ENCODE measurements at places on chromosomes 4 and X. TPM values are rescaled to one million over a fixed set of nuclear protein-coding genes. Genes with fewer than 3 reads are reported as not detected.
A peak's percentile ranks its signal among the peaks of the same experiment; 100 is the strongest.

HSFX4 gene
- not detected for total RNA-seq

CT45A1 gene
- not detected for total RNA-seq

POU4F2 gene
- not detected for total RNA-seq

UGT2B10 gene
- total RNA-seq, result not detected

POU3F4 gene
- total RNA-seq, result not detected

PHOX2B gene
- not detected for total RNA-seq

HSFX3 gene
- total RNA-seq, result not detected

HTR2C gene
- total RNA-seq, result not detected

ERAS gene
- not detected for total RNA-seq

DNA sequence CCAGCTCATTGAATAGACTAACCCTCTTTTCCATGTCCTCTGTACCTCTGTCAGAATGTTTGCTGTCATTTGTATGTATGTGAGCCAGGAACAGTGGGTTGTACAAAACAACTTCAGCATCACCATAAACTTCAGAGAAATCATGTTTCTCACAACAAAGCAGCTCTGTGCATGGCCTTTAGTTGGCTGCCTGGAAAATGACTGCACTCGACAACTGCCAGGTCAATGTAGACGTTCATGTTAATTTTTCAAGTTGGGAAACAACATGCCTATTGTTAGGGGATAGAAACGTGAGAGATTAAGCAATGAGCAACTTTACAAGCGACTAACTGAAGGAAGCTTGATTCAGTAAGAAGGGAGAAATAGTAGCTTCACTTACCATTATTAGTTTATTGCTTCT lies 17.9 kb upstream of the CXCL11 start:
- DNase-seq, result no peak

GRCh38 chrX:55488006-55488592 lies 1.5 kb downstream of the USP51 start:
- no peak for DNase-seq

DNA sequence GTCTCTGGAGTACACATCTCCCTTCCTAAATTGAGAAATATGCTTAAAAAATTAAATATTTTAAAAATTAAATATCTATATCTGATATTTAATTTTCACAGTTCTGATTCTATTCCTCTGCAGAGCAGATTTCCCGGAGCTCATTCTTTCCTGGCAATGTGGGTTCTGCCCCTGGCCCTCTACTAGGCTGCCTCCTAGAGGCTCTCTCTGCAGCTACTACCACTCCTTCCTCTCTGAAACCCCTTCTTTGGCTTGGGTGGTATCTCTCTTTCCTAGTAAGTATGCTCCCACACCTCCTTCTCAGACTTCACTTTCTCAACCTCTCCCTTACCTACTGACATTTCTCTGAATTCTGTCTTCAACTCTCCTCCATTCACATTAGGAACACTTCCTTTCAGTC lies 45.3 kb downstream of the RPGR start:
- no peak for DNase-seq

DNA sequence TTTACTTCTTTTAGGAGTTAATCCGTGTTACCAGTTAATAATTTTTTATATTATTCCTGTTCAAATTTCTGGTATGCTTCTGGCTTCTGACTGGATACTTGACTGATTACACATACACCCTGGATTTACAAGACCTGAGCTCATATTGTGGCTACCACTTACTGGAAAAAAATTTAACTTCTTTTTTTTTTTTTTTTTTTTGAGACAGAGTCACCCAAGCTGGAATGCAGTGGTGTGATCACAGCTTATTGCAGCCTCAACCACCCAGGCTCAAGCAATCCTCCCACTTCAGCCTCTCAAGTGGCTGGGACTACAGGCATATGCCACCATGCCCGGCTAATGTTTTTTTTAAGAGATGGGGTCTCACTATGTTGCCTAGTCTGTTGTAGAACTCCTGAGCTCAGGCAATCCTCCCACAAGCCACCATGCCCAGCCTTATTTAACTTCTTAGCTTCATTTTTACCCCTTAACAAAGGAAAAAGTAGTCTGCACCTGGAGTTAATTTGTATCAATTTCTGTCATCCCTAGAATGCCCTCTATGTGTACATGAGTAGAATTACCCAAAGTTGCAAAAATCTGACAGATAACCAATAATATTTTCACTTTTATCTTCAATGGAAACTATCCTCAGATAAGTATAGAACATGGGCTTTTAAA lies 50.3 kb downstream of the TMEM165 start:
- peak; percentile 27 for DNase-seq

DNA sequence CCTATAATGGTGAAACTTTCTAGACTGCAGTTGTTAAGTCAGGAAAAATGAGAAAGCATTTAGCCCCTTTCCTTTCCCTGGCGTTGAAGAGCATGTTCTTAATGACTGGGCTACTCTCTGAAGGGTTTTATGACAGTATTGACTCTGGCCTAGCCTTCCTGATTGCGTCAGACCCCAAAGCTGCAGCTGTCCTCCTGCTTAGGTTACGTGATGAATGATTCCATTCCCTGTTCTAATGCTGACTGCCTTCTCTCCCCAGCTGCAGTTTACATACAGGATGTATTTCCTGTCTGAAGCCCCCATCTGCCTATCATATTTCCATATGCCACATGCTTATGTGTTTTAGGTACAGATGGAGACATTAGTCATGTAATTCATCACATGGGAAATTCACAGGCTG lies 105.8 kb upstream of the EGFL6 start:
- peak; percentile 93 for DNase-seq

GRCh38 chr4:157220371-157220881 lies at the start of gene GRIA2:
Gene GRIA2, plus strand, starts transcription at chr4:157220728. Its CDS starts 315 bp downstream, at chr4:157221043.
- no peak for DNase-seq

GRCh38 chr4:181989071-181989470 lies 254.1 kb upstream of the TENM3 start:
- DNase-seq, result no peak

GRCh38 chrX:130714665-130715064 lies 188.3 kb downstream of the ENOX2 start:
- no peak for DNase-seq

DNA sequence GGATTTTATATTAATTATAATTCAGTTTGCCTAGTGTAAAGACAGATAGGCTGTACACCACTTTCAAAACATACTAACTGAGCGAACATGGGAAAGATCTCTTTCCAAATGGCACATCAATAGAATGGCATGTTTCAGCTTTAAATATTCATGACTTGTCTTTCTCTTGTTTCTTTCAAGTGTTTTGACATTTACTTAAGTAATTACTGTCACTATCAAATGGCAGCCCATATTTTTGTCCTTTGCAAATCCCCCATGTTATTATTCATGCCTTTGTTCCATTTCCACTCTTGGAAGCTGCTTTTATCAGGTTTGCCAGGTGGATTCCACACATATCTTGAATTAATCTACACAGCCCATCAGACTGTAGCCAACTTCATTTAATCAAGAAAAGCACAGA lies 89.2 kb upstream of the GLRA2 start:
- DNase-seq, result no peak

- peak; percentile 74 for DNase-seq
Measured at GRCh38 chrX:84168095-84168494, 19.9 kb downstream of the RPS6KA6 start.

DNA sequence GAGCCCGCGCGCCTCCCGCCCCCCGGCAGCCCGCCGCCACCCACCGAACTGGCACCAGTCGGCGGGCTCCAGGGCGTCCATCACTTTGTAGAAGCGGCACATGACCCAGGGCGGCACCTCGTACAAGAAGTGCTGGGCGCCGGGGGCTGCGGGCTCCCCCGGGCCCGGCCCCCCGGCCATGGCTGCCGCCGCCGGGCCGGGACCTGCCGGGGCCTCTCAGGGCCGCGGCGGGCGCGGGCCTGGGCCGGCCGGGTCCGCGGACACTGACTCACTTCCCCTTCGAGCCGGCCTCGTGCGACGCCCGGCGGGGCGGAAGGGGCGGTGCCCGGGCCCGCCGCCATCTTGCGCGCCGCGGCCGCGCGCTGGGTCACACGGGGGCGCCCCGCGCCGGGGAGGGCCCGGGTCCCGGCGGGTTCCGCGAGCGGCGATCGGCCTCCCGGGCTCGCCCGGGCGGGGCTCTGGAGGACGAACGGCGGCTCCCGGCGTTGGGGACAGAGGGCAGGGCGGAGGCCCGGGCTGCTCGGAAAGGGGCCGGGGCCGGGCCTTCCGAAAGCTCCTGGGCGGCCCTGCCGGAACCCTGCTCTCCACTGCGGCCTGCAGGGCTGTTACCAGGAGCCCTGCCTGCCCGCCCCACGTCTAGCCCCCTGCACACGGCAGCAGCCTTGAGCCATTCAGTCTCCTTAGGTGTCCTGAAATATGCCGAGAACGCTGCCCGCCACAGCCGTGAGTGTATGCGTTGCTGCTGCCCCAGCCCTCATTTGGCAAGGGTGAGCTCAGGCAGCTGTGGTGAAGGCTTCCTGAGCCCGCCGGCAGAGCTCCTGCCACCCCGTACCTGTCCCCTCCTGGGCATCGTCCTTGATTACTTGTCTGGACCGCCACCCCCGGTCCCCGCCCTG lies at the start of gene IRAK1:
TSS of gene IRAK1 (minus strand) at position 270 of the 896 bp plus-strand sequence. CDS start at position 180, 90 bp downstream.
- peak; percentile 18 for DNase-seq

DNA sequence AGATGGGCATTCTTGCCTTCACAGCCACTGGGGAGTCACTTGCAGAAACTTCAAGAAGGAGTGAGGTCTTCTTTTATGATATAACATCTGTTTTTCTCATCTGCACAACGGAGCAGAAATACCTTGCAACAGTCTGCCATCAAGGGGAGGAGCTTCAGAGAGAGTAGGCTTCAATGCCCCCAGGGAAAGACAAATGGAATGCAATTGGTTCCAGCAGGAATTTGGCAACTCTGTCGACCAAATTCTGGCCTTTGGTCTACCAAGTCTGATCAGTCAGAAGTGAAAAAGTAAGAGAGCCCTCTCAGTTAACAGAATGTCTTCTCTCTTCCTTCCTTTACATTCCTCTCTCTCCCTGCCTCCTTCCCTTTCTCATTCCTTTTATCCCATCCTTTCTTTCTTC lies 229.3 kb downstream of the IDS start:
- DNase-seq, result no peak

GRCh38 chrX:19091596-19091995 lies 30.7 kb downstream of the ADGRG2 start:
- DNase-seq, result no peak

GRCh38 chr4:154015578-154015977 lies 226.7 kb upstream of the SFRP2 start:
- no peak for DNase-seq

DNA sequence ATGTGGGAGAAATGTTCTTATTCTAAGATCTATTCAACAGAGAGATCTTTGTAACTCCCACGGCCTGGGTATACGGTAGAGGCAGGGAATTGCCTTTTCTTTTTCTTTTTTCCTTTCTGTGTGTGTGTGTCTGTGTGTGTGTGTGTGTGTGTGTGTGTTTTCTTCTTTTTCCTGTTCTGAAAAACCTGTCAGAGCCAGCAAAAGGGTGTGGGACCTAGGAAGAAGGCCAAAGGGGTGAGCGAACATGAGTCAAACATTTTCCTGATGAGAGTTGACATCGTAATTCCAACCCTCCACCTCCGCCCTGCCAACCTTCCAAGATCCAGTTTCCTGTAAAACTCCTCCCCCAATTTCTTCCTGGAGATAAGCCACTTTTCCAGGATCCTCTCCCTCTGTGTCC lies 2.8 kb upstream of the CHIC2 start:
- DNase-seq, result peak; percentile 98

GRCh38 chr4:172996571-172997216 lies 171.9 kb upstream of the GALNT7 start:
- DNase-seq, result peak; percentile 97

DNA sequence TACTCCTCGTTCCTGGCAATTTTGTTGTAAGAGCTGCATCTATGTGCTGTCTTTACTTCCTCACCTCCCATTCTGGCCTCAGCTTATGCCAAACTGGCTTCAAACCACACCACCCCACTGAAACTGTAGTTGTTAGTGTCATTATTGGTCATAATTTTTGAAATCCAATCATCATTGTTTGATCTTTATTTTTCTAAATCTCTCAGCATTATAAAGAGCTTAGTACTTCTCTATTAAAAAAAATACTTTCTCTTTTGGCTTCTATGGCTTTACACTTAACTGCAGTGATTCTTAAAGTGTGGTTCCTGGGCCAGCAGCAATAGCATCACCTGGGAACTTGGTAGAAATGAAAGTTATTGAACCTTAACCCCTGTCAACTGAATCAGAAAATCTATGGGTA lies 83.5 kb upstream of the GRPR start:
- DNase-seq, result no peak

GRCh38 chr4:95957054-95957453 lies 117.2 kb downstream of the PDHA2 start:
- peak; percentile 57 for DNase-seq

DNA sequence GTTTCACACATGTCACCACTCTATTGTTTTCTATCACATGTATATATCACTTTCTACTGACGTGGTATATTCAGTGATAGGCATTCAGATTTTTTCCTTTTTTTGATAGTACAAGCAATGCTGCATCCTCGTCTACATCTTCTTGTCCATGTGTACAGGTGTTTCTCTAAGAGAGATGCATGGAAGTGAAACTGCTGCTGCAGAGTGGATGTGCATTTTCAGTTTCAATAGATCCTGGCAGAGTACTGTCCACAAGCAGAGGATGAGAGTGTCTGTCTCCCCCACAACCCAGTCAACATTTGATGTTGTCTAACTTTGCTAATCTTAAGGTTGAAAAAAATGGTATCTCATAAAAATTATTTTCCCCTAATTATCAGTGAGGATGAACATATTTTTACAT lies 194.0 kb upstream of the CASK start:
- DNase-seq, result no peak

DNA sequence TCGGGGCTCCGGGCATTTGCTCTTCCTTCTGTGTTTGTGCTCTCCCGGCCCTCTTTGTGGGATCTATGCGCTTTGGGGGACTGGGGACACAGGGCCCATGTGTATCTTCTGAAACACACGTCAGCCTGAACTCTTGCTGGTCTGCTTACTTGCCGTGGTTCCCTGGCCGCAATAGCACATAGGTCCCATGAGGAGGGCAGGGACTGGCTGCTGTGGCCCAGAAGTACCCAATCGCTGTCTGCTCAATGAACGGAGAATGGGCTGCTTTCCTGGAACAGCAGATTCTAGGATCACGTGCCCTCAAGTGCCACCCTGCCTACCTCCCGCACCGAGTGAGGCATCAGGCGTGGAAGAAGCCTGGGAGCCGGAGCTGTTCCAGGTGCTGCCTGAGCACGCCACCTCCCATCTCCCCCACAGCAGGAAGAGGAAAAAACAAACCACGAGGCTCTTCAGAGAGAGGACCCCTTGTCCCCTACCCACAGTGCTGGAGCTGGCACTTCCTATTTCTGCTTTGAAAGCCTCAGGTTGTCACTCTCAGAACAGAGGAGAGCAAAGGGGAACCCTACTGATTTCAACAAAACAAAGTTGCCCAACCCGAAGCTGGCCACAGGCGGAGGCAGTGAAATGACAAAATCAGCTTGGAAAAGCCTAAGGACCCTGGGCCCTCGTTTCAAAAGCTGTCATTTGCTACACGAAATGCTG lies 3.8 kb downstream of the G6PD start:
- no peak for DNase-seq

- DNase-seq, result no peak
Measured at GRCh38 chr4:71711044-71711984, 72.6 kb downstream of the GC start.

GRCh38 chr4:42398871-42399331 lies 1.6 kb downstream of the SHISA3 start:
- DNase-seq, result no peak

Measured in bronchial epithelial cell (primary cell).